Endothelial cell of umbilical vein (primary cell): ENCODE measurements at places on chromosomes 1 and 21.

DNA sequence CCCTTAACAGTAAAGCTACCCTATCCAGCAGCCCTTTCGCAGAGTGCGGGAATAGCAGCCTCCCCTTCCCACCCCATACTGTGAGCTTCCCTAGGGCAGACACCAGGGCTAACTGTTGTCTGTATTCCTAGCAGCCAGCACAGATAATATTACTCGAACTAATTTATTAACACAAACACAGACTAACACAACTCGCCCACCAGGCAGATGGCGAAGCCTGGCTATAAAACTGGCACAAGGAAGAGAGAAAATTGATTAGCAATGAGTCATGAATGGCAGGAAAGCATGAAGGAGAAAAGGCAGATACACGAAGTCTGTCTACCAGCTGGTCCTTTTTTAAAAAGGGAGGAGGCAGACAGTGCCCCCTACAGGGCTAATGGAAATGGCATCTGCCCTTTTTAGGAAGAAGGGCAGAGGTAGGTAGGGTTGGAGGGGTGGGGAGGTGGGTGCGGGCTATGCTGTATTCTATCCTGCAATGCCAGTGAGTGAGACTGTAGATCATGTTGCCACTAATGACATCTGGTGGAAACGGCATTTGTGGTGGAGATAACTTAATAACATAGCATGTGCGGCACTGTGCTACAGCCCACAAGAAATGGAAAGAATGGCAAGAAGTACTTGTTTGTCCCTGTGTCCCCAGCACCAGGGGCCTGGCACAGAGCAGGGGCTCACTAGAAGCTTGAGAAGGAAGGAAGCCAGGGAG is 30.6 kb upstream of the CTPS1 start:
- H3K4me3 ChIP-seq = no peak overlapping the region
- no peaks in the 10 kb centered on the region for H3K27me3 ChIP-seq
- DNase-seq = peak; percentile 85
- peak overlapping the region; percentile 66 for H3K27ac ChIP-seq
- H3K36me3 ChIP-seq = no peaks in the 10 kb centered on the region

GRCh38 chr1:41537788-41538351 is 53.4 kb upstream of the EDN2 start:
- no peaks in the 10 kb centered on the region for H3K36me3 ChIP-seq
- H3K4me3 ChIP-seq = no peak overlapping the region
- DNase-seq = peak; percentile 82

GRCh38 chr1:154791292-154792166 is 78.6 kb downstream of the KCNN3 start:
- no peak overlapping the region for H3K4me3 ChIP-seq
- peaks cover 19% of the 10 kb centered on the region for H3K27me3 ChIP-seq
- H3K36me3 ChIP-seq = no peaks in the 10 kb centered on the region
- H3K27ac ChIP-seq = no peak overlapping the region
- DNase-seq = peak; percentile 75

GRCh38 chr1:110049801-110050601 is 15.6 kb downstream of the STRIP1 start:
- no peak overlapping the region for H3K4me3 ChIP-seq
- no peaks in the 10 kb centered on the region for H3K4me1 ChIP-seq
- peaks cover 57% of the 10 kb centered on the region for H3K36me3 ChIP-seq
- no peak overlapping the region for H3K27ac ChIP-seq
- no peaks in the 10 kb centered on the region for H3K27me3 ChIP-seq
- DNase-seq = no peak

- DNase-seq = no peak
- no peak overlapping the region for H3K4me3 ChIP-seq
- no peak overlapping the region for H3K27ac ChIP-seq
- no peaks in the 10 kb centered on the region for H3K27me3 ChIP-seq
- H3K36me3 ChIP-seq = no peaks in the 10 kb centered on the region
- peaks cover 7% of the 10 kb centered on the region for H3K4me1 ChIP-seq
Measured at GRCh38 chr1:211828584-211829342, 1.8 kb downstream of the LPGAT1 start.

- H3K27me3 ChIP-seq = peaks cover 44% of the 10 kb centered on the region
- H3K36me3 ChIP-seq = no peaks in the 10 kb centered on the region
- no peak overlapping the region for H3K4me3 ChIP-seq
- H3K4me1 ChIP-seq = peaks cover 7% of the 10 kb centered on the region
- DNase-seq = no peak
Measured at GRCh38 chr1:184033711-184034167, 3.8 kb downstream of the COLGALT2 start.

DNA sequence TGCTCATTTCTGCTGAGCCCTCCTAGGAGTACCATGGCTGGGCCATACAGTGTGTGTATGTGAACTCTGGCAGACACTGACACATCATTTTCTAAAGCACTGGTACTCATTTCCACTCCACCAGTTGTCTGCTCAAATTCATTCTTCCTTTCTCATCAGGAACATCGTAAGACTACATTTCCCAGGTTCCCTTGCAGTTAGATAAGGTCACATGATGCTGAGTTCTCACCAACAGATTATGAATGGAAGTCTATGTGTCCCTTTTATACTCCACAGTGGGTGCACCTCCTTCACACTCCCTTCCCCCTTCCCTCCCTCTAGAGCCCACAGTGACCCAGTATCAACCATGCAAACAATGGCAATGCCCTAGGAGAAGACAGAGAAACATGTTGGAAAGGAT is 38.3 kb upstream of the PAX7 start:
- no peak for DNase-seq
- no peaks in the 10 kb centered on the region for H3K27me3 ChIP-seq
- no peaks in the 10 kb centered on the region for H3K36me3 ChIP-seq
- H3K4me3 ChIP-seq = no peak overlapping the region

GRCh38 chr1:208248307-208248801 is 4.2 kb upstream of the PLXNA2 start:
- DNase-seq = no peak
- no peaks in the 10 kb centered on the region for H3K36me3 ChIP-seq
- H3K4me1 ChIP-seq = peaks cover 11% of the 10 kb centered on the region
- peaks cover 20% of the 10 kb centered on the region for H3K27me3 ChIP-seq

DNA sequence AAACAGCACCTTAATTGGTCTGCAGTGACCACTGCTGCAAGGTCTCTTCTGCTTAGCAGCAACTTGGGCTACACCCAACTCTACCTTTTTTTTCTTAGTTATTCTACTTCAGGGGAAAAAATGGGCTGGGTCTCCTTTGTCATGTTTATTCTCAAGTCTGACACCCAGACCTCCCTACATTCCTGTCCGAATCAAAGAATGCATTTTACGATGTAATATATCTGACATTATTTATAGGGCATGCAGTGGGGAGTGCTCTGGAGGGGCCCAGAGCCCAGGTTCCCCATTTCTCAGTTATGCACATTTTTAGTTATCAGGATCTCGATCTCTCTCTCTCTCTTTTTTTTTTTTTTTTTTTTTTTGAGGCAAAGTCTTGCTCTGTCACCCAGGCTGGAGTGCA is 50.5 kb downstream of the OPTC start:
- no peaks in the 10 kb centered on the region for H3K36me3 ChIP-seq
- no peak for DNase-seq
- no peak overlapping the region for H3K27ac ChIP-seq
- H3K27me3 ChIP-seq = peaks cover 9% of the 10 kb centered on the region
- H3K4me3 ChIP-seq = no peak overlapping the region
- no peaks in the 10 kb centered on the region for H3K4me1 ChIP-seq

- no peaks in the 10 kb centered on the region for H3K36me3 ChIP-seq
- no peak overlapping the region for H3K27ac ChIP-seq
- no peak overlapping the region for H3K4me3 ChIP-seq
- H3K27me3 ChIP-seq = no peaks in the 10 kb centered on the region
Measured at GRCh38 chr1:221343136-221343535, 398.8 kb downstream of the DUSP10 start.

GRCh38 chr1:21434394-21434793 is 5.5 kb upstream of the NBPF3 start:
- H3K4me1 ChIP-seq = no peaks in the 10 kb centered on the region
- H3K36me3 ChIP-seq = no peaks in the 10 kb centered on the region
- no peak for DNase-seq
- no peak overlapping the region for H3K4me3 ChIP-seq
- H3K27me3 ChIP-seq = peaks cover 3% of the 10 kb centered on the region

- peak overlapping the region; percentile 69 for H3K27ac ChIP-seq
- peaks cover 2% of the 10 kb centered on the region for H3K36me3 ChIP-seq
- peak overlapping the region; percentile 79 for H3K4me3 ChIP-seq
- no peaks in the 10 kb centered on the region for H3K27me3 ChIP-seq
- peak; percentile 73 for DNase-seq
Measured at GRCh38 chr1:35030756-35031446, 844 bp downstream of the ZMYM6 start.

DNA sequence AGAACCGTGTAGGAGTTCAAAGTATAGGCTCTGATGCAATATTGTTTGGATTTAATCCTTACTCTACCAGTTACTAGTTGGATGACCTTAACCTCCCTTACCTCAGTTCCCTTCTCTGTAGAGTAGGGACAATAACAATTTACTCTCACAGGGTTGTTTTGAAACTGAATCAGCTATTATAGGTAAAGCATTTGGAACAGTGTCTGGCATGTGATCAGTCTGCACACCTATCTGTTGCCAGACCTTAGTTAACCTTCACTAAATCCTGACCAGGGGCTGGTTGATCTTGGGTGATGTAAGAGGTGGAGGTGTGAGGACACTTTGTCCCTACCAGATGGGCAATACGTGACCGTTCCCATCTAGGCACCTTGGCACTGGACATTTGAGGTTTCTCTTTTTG is 106.9 kb downstream of the DDX20 start:
- H3K27ac ChIP-seq = no peak overlapping the region
- DNase-seq = no peak
- H3K4me3 ChIP-seq = no peak overlapping the region
- no peaks in the 10 kb centered on the region for H3K27me3 ChIP-seq
- no peaks in the 10 kb centered on the region for H3K36me3 ChIP-seq

DNA sequence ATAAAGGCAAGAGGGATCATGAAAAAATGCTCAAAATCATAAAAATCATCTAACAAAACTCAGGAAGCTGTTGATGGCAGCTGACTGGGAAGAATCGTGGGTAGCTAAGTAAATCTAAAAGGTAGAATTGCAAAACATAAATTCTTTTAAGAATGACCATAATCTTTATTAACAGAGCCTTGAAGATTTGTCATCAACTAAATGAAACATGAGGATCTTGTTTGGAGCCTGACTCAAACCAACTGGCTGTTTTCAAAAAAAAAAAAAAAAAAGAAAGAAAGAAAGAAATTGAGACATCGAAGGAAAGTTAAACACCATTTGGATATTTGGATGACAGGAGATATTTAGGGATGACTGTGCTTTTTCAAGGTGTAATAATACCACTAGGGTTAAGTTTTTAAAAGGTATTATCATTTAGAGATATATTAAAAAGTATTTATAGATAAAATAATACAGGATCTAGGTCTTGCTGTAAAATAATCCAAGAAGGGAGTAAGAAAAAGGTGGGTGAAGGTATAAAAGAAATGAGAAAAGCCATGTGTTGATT is 48.6 kb downstream of the CD34 start:
- no peak for DNase-seq
- H3K27me3 ChIP-seq = no peaks in the 10 kb centered on the region
- H3K4me3 ChIP-seq = no peak overlapping the region

DNA sequence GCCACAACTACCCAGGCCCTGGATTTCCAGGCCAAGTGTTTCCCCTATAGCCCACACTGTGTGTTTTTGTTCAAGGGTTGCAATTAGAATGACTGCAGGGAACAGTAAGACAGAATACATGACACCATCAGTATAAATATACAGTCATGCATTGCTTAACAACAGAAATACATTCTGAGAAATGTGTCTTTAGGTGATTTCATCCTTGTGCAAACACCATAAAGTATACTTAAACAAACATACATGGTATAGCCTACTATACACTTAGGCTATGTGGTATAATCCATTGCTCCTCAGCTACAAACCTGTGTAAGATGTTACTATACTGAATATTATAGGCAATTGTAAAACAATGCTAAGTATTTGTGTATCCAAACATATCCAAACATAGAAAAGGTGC is 7.5 kb upstream of the SLC44A5 start:
- no peak for DNase-seq
- no peak overlapping the region for H3K27ac ChIP-seq
- H3K27me3 ChIP-seq = peaks cover 3% of the 10 kb centered on the region

- H3K4me1 ChIP-seq = no peaks in the 10 kb centered on the region
- no peak overlapping the region for H3K4me3 ChIP-seq
- no peaks in the 10 kb centered on the region for H3K27me3 ChIP-seq
- DNase-seq = no peak
Measured at GRCh38 chr1:103911450-103911849, 161.8 kb downstream of the AMY1C start.

GRCh38 chr1:15954316-15954715 is 21.6 kb downstream of the ZBTB17 start:
- no peaks in the 10 kb centered on the region for H3K36me3 ChIP-seq
- DNase-seq = no peak
- no peak overlapping the region for H3K4me3 ChIP-seq
- no peaks in the 10 kb centered on the region for H3K27me3 ChIP-seq
- peak overlapping the region; percentile 75 for H3K27ac ChIP-seq

DNA sequence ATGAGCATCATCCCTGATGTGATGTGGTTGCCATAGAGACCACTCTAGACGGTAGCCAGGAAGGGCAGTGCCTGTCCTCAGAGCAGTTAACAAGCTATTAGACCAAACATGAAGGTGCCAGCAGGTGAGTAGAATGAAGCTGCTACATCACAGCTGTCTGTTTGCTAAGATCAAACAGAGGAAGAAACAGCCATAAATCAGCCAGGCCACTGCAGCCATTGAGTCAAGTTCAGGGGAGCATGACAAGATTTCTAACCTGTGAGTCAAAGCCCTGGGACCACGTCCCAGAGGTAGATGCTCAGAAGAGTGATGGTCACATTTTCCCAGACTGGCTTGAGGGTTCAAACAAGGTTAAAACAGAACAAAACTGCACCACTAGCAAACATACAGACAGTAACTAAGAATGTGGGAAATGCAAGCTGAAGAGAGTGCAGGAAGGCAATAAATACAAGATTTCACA is 450.6 kb upstream of the DAB1 start:
- no peaks in the 10 kb centered on the region for H3K4me1 ChIP-seq
- H3K27ac ChIP-seq = no peak overlapping the region
- no peak for DNase-seq
- no peaks in the 10 kb centered on the region for H3K27me3 ChIP-seq
- H3K4me3 ChIP-seq = no peak overlapping the region

GRCh38 chr1:106465666-106466065 is 590.8 kb upstream of the PRMT6 start:
- no peaks in the 10 kb centered on the region for H3K27me3 ChIP-seq
- no peak overlapping the region for H3K4me3 ChIP-seq
- no peak for DNase-seq
- no peaks in the 10 kb centered on the region for H3K36me3 ChIP-seq
- H3K27ac ChIP-seq = no peak overlapping the region
